Central memory CD8-positive, alpha-beta T cell (primary cell): ENCODE measurements at places on chromosomes 3 and 15.
A peak's percentile ranks its signal among the peaks of the same experiment; 100 is the strongest.

DNA sequence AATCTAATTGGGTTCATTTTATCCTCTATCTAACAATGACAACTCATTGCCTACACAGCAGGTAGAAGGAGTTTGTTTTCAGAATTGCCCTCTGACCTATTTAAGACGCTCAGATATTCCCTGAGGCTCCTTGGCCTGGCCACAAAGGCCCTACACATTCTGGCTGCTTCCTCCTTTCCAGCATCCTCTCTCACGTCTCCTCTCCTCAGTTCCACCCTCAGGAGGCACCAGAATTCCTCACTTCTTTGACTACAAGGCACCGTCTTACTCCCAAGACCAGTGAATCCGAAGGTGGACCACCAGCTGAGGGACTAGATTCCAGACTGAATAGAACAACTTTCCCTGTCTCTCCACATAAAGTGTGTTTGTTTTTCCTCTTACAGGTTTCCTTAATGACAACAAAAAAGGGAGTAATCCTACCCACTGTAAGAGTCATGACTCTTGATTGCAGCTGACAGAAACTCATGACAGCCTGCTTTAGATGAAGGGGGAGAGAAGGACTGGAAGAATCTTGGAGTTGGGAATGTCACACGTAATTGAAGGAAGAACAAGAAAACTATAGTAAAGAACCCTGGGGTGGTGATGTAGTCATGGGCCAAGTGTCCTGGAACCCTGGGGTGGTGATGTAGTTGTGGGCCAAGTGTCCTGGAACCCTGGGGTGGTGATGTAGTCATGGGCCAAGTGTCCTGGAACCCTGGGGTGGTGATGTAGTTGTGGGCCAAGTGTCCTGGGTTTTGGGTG lies 22.0 kb upstream of the MUC20 start:
- no peak for DNase-seq
- H3K27ac ChIP-seq, result no peak overlapping the region
- H3K27me3 ChIP-seq, result no peaks in the 10 kb centered on the region
- peaks cover 9% of the 10 kb centered on the region for H3K36me3 ChIP-seq

DNA sequence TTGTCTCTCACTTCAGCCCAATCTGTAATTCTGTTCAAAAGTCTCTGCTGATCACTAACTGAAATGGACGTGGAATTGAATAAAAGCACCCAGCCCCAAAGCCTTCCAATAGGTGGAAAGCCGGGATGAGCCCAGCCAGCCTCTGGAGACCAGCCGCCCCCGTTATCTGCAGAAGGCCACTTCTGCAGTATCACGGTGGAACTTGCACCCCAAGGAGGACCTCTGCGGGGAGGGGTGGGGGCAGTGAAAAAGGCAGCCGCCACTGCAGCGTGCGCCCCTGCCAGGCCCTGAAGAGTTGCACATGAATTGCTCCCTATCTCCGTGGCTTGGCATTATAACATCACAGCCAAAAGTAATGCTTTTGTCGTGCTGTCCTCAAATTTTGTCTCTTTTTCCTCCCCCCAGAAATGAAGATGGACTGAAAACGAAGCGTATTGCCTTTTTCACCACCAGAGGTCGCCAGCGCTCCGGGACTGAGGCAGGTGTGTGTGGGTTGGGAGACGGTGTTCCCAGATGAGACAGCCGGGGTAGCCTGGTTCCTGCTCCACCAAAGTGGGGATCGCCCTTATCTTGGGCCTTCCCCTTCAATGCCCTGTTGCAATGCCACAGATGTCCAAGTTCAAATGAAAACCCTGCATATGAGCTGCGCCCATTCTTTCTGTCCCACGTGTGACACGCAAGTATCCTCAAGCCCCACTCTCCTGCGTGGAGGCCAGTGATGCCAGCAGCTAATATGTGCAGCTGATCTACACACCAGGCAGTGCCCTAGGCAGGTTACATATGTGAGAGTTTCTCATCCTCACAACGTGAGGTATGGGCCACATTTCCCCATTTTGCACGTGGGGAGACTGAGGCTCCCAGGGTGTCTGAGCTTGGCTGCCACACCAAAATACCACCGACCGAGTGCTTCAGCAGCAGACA lies 96.0 kb downstream of the LRRK1 start:
- DNase-seq, result peak; percentile 38
- no peak overlapping the region for H3K4me3 ChIP-seq
- H3K27me3 ChIP-seq, result peaks cover 16% of the 10 kb centered on the region

DNA sequence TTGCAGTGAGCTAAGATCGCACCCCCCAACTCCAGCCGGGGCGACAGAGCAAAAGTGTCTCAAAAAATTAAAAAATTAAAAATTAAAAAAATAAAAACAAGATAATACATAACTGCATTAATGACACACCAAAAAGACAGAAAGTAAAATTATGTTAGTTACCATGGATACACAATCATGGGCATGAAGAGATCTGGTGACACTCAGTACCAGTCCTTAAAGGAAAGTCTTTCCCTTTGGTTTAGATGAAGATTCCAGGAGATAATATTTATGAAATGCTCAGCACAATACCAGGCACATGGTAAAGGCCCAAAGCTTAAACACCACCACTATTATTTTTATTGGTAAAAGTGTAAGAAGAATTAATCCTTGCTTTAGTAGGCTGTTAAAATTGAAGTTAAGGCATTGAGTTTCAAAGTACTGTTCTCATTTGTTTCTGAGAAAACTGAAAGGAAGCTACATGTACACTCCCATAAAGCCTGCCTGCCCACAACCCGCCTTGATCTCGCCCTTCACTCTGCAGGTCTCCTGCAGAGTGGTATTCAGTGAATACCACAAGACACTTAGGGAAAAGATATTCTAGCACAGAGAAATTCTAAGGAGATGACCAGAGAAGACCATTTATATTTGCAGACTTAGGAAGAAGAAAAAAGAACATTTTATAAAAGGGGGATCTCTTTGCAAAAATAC lies 52.3 kb downstream of the SUCLG2 start:
- no peak for DNase-seq
- peak overlapping the region; percentile 17 for H3K4me3 ChIP-seq
- no peaks in the 10 kb centered on the region for H3K27me3 ChIP-seq
- H3K36me3 ChIP-seq, result peaks cover 13% of the 10 kb centered on the region
- H3K27ac ChIP-seq, result peak overlapping the region; percentile 2
- H3K4me1 ChIP-seq, result peaks cover 68% of the 10 kb centered on the region

- no peaks in the 10 kb centered on the region for H3K4me1 ChIP-seq
- no peak overlapping the region for H3K4me3 ChIP-seq
- H3K36me3 ChIP-seq, result no peaks in the 10 kb centered on the region
- DNase-seq, result no peak
- no peak overlapping the region for H3K27ac ChIP-seq
Measured at GRCh38 chr15:101795455-101795854, 7.9 kb upstream of the OR4F6 start.

GRCh38 chr15:72037321-72037720 lies 80.6 kb downstream of the MYO9A start:
- H3K4me1 ChIP-seq, result no peaks in the 10 kb centered on the region
- peaks cover 5% of the 10 kb centered on the region for H3K36me3 ChIP-seq
- no peaks in the 10 kb centered on the region for H3K27me3 ChIP-seq
- H3K4me3 ChIP-seq, result no peak overlapping the region

DNA sequence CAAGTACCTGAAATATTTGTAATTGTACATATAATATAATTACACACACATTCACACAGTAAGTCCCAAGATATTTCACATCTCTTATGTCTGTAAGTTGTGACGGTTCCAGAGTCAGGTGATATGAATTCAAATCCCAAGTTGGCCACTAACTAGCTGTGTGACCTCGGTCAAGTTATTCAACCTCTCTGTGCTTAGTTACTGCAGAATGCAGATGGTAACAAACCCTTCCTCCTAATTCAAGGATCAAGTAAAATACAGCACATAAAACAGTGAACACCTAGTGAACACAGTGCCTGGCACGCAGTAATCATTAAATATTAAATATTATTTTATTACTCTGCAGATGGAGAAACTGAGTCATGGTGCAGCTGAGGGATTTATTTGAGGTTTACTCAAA lies 6.9 kb downstream of the PRICKLE2 start:
- H3K27me3 ChIP-seq, result no peaks in the 10 kb centered on the region
- no peak overlapping the region for H3K4me3 ChIP-seq
- H3K27ac ChIP-seq, result no peak overlapping the region
- H3K4me1 ChIP-seq, result no peaks in the 10 kb centered on the region

DNA sequence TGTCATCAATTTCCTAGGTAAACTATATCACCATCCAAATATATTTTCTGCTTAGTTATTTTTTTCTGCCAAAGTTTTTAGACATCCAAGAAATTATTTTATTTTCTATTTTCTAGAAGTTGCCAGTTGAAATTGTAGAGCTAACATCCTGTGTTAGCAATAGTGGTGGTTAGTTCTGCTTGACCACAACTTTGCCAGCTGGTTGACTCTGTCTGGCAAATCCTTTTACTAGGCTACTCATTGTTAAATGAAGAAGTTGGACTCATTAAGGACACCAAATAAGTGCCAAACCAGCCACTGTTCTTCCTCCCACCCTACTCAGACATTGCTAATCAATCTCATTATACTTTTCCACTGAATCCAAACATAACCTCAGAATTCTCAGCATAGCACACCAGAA lies 15.4 kb upstream of the CRBN start:
- H3K4me3 ChIP-seq, result no peak overlapping the region
- H3K36me3 ChIP-seq, result no peaks in the 10 kb centered on the region
- peak overlapping the region; percentile 3 for H3K27ac ChIP-seq
- DNase-seq, result no peak
- H3K4me1 ChIP-seq, result peaks cover 23% of the 10 kb centered on the region

DNA sequence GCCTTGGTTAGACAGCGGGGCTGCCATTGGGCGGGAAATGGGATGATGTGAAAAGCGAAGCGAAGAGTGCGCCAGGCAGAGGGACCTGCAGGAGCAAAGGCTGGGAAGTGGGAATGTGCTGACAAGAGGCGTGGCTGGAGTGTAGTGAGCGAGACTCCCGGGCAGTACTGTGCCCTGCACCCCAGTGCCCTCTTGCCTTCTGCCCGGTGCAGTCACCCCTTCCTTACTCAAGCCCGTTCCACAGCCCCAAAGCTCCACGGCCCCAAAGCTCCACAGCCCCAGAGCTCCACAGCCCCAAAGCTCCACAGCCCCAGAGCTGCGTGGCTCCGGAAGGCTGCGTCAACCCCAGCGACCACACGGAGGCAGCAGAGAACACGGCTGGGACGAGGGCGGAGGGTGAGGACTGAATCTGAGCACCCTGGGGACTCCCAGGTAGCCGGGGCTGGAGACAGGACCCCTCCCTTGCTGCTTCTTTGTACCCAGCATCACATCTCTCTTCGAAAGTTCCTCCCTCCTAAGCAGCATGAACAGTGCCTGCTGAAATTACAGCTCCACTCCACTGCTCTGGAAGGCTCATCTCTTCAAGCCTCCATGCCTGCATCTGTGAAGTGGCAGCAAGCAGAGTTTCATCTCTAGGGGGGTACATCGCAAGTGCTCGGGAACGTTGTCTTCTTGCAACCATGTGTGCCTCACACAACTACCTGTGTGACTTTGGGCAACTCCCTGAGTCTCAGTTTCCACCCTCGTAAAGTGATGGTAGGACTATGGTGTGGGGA lies 108.9 kb downstream of the FBLN2 start:
- H3K27ac ChIP-seq, result no peak overlapping the region
- peaks cover 37% of the 10 kb centered on the region for H3K27me3 ChIP-seq
- no peaks in the 10 kb centered on the region for H3K36me3 ChIP-seq
- peak; percentile 53 for DNase-seq
- no peak overlapping the region for H3K4me3 ChIP-seq
- peaks cover 17% of the 10 kb centered on the region for H3K4me1 ChIP-seq

GRCh38 chr3:42439261-42440115 lies 29.1 kb upstream of the LYZL4 start:
- H3K27ac ChIP-seq, result no peak overlapping the region
- no peak for DNase-seq
- H3K27me3 ChIP-seq, result peaks cover 26% of the 10 kb centered on the region
- H3K36me3 ChIP-seq, result no peaks in the 10 kb centered on the region

DNA sequence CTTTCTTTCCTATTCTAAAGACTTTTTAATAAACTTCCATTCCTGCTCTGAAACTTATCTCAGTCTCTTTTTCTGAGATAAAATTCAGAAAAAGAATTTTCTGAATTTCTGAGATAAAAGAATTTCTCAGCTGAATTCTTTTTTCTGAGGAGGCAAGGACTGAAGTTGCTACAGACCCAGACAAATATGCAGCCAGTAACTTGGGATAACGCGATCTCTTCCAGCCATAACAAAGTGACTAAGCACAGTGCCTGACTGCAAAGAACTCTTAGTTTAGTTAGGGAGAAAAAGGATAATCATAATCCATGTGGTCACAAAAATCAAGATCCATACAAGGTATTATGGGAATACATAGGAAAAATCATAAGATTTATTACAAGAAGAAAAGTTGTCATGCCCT lies 222.0 kb upstream of the GAP43 start:
- no peak overlapping the region for H3K27ac ChIP-seq
- no peaks in the 10 kb centered on the region for H3K36me3 ChIP-seq
- H3K27me3 ChIP-seq, result peaks cover 13% of the 10 kb centered on the region
- no peak overlapping the region for H3K4me3 ChIP-seq

DNA sequence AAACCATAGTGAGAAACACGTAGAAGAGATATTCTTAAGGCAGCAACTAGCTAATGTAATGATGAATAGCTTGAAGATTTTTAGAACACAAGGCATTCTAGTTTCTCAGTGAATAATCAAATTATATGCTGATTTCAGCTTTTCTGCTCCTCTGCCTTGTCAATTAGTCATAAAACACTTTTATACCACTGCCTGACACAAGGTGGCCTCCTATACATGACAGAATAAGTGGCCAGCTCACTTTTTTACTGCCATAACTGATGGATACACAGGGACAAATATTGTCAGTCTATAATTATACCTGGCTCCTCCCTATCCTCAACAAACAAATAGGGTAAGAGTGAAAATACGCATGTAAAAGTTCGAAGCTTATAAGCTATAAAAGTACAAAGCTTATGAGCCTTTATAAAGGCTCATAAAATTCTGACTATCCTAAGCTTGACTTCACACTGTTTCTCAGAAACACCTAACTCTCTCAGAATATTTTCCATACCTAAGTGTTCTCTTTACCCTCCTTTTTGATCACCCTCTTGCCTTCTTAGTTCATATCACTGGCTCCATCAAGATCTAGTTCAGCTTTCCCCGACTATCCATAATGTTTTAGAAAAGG lies 81.6 kb downstream of the HERC1 start:
- no peak overlapping the region for H3K4me3 ChIP-seq
- H3K4me1 ChIP-seq, result no peaks in the 10 kb centered on the region
- H3K36me3 ChIP-seq, result peaks cover 48% of the 10 kb centered on the region
- peak overlapping the region; percentile 67 for H3K27ac ChIP-seq
- no peak for DNase-seq
- no peaks in the 10 kb centered on the region for H3K27me3 ChIP-seq

DNA sequence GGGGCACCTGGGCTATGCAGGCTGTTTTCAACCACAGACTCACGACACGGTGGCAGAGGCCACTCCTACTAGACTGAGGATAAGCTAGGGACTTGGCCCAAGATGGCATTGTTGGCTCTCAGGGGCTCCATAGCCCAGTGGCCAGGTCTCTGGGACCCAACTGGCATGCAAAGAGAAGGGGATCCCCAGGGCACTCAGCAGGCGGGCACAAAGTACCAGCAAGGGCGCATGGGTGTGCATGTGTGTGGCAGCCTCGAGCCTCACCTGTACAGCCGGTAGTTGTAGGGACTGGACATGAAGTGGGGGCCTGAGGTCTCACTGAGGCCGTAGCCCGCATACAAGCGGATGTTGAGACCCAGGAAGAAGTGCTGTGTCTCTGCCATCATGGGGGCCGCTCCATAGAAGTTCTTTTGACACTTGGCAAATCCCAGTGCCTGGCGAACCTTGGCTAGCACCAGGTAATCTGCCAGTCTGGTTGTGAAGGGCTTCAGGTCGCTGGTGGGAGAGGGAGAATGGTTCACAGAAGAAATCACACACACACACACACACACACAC lies 30.2 kb downstream of the IDH3A start:
- H3K27ac ChIP-seq, result no peak overlapping the region
- peaks cover 10% of the 10 kb centered on the region for H3K27me3 ChIP-seq
- no peak overlapping the region for H3K4me3 ChIP-seq
- H3K4me1 ChIP-seq, result peaks cover 11% of the 10 kb centered on the region
- H3K36me3 ChIP-seq, result no peaks in the 10 kb centered on the region
